ENCODE measurements at places on chromosomes 7 and 10.

- peak; percentile 32 for DNase-seq
These were observed 525 bp upstream of the CHUK start for GRCh38 chr10:100229819-100230422.

- DNase-seq, result no peak
These were observed 17.3 kb downstream of the SLC25A13 start for GRCh38 chr7:96304573-96304972.

- no peak for DNase-seq
These were observed 4.4 kb downstream of the DDIT4 start for GRCh38 chr10:72277996-72278667.

GRCh38 chr7:28872226-28872625, 85.9 kb downstream of the TRIL start:
- no peak for DNase-seq

DNA sequence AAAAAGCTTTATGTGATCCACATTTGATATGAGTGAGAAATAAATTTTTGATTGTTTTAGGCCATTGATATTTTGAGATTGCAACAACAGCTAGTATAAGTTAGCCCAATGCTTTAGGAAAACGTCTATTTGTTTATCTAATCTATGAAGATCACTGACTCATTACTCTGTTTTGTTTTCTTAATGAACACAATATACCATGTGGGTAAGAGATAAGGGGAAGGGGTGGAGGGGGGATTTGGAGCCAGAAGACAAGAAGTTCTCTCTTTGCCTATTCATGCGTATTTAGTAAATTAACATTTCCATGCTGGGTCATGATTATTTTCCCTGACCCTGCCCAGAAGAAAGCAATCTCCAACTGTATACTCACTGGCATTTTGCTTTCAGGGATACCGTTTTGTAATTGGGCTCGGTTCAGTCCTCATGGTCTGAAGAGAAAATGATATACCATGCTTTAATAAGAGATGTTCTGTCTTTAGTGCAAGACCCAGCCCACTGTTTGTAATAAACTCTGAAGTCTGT, 359.5 kb upstream of the NPSR1 start:
- no peak for DNase-seq

- DNase-seq, result no peak
These were observed 20.3 kb upstream of the TOMM7 start for GRCh38 chr7:22842973-22843372.

GRCh38 chr10:9451211-9451773, 1396.8 kb downstream of the GATA3 start:
- DNase-seq, result no peak

DNA sequence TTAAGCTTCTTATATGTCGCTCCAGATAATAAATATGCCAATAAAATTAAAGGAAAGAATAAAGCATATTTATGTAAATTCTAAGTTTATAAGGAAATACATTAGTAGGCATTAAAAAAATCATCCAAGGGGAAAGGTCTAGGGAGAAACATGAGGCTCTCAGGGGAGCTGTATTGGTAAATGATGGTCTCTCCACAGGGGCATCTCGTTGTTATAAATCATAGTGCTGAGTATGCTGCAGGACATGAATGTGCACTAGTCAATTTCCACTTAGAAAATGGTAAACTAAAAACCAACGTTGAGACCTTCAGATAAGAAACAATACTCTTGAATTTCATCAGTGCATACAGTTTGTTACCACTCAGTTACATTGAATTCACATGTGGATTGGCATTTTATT, 194.0 kb upstream of the AHR start:
- no peak for DNase-seq

Data from activated CD4-positive, CD25-positive, alpha-beta regulatory T cell treated with anti-CD3 and anti-CD28 coated beads, Interleukin-2, amount 50 U/mL, for 72 hours (primary cell).